ENCODE measurements at places on chromosomes 5 and 9. TPM values are rescaled to one million over a fixed set of nuclear protein-coding genes. Genes with fewer than 3 reads are reported as not detected.

SLC9A3 gene
- 2.1 TPM for polyA plus RNA-seq

- peak; percentile 25 for DNase-seq
Measured at GRCh38 chr9:6759185-6759977, 1.6 kb downstream of the KDM4C start.

DNA sequence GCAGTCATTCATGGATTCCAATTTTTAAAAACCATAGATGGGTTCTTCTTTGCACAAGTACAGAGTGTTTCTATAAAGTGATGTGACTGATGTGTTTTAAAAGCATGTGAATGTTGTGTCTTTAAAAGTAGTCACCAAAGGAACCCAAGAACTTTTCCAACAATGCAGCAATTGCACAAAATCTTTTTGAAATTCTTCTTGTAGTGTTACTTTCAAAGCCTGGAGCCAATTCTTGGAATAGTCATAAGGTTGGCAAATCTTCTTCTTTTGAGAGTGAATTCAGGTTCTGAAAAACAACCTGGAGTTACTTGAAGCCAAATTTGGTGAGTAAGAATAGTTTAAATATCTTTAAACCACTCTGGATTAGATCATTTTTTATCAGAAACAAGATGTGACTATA, 10.5 kb downstream of the GRAMD2B start:
- no peak for DNase-seq

DNA sequence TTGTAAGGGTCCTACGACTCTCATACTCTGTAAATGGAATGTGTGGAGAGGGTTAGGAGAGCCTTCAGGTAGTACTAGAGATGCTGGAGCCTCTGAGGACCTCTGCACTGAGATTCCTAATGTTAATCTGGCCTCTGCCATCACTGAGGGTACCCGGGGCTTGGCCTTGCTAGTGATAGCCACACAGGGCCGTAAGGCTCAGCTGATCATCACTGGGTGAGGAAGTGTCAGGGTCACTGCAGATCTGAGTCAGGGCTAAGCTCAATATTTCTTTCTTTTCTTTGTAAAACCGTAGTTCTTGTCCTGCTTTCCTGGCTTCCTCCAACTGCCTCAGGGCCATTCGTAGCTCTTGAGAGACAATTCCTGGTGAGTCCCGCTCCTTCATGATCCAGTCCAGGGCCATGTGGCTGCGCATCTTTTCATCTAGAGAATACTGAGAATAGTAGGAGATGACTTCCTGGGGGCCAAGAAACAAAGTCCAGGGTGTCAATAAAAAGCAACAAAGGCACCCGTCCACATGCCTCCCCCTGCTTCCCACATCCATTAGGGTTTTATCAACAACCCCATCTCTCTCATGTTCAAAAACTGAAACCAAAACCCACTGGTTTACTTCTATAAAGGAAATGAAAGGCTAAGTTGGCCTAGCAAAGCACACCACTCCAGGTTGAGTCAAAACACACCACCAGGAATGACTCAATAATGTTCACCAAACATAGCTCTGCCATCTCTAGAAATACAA, 47.7 kb downstream of the LIX1 start:
- DNase-seq: no peak

- no peak for DNase-seq
Measured at GRCh38 chr9:134320126-134320867, 6.0 kb upstream of the RXRA start.

GRCh38 chr9:69292078-69292477, 32.9 kb upstream of the ENTREP1 start:
- no peak for DNase-seq

- DNase-seq: no peak
Measured at GRCh38 chr5:142783601-142784341, 13.6 kb downstream of the ARHGAP26 start.

- no peak for DNase-seq
Measured at GRCh38 chr9:129402371-129402739, 218.5 kb downstream of the C9orf50 start.

GRCh38 chr5:10734832-10735523, 26.1 kb downstream of the DAP start:
- no peak for DNase-seq

DNA sequence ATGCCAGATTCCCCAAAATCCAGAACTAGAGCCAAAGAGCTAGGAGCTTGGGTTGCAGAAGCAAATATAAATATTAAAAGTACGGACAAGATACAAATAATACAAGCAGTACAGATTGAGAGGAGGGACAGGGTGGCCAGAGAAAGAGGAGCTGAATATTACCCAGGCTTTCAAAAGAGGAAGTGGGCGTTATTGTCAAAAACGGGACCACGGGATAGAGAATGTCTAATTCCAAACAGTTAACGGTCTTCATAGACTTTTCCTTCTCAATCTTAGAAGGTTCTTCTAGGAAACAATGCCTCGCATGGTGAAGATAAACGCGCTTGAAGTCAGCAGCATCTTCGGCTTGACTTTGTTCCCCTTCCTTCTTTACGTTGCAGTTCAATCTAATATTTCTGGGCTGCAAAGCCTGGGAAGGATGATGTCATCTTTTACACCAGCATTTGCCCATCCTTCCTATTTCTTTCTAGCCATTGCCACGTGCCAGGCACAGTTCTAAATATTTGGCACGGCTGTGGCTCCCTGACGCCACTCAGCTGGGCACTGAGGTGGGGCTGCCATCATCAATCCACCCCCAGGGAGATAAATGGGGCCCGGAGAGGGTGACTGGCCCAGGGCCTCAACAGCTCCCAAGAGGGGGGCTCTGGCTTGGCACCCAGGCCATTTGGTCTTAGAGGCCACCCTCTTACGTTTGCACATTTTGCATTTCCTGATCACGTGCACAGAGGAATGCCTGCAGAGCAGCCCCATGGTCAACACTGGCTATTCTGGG, 16.3 kb upstream of the OLFM1 start:
- DNase-seq: no peak

GRCh38 chr5:158883502-158883901, 216.2 kb downstream of the EBF1 start:
- DNase-seq: no peak
